NCI-H2171 treated with DMSO at 0.1 percent for 48 hours (cell line): ENCODE measurements at places on chromosomes 3 and 15.
A peak's percentile ranks its signal among the peaks of the same experiment; 100 is the strongest.

GRCh38 chr3:13034109-13034800 is 39.0 kb downstream of the IQSEC1 start:
- DNase-seq: no peak

GRCh38 chr3:170043506-170043905 is 5.7 kb downstream of the GPR160 start:
- no peak for DNase-seq

DNA sequence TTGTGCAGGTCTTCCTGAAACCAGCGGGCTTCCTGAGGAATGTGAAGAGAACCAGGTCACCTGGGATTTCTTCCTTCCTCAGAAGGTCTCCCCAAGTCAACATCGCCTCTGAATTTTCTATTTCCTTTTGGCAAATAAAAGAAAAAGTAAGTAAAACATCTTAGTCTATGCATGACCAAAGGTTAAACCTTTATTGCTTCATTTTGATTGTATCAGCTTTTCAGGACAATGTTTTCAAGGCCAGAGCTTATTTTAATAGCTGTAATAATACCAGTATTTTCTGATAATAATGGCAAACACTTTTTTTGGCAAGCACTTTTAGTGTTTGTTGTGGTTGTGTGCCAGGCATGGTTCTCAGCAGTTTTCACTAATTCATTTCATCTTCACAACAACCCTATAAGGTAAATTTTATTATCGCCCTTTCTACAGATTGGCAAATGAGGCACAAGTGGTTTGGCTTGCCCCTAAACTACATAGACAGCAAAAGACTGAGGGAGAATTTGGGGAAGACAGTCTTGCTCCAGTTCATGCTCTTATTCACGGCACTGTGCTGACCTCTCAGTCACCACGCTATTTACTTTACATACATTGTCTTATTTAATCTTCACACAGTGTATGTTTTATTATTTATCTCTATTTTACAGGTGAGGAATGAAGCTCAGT is 110.4 kb downstream of the RPL22L1 start:
- no peak for DNase-seq

DNA sequence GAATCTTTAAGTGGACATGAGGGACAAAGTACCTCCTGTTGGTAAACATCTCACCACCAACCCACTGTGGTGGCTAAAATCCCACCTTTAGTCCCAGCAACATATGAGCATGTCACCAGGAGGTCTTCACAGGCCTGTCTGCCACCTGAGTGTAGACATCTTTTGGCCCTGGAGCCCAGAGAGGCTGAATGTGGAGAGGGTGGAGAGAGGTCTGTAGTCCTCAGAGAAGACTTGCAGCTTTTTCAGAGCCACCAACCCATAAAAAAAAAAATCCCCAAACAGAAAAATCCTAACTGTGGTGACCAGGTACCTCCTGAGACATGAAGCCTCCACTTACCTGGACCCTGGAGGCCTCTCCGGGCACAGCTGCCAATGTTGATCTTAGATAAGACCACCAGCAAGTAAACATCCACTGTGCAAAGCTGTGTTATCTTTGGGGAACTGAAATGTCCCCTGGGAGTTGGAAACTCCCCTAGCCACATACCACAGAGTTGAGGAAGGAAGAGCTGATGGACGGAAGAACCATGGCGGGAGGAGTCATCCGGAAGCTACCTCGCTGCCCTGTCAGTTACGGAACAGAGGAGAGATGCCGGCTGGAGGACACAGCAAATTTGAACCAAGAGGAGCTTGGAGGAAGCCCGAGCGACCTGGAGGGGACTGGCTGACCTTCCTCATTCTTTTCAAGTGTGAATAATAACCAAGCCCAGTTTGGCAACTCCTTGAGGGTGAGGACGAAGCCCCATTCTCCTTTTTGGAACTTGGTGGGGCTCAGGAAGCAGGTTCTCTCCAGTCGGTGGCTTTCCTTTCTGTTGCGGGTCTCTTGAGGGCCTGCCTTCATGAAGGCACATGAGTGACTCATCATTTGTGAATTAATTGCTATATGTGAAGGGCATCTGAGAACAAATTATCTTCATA is at the start of gene GHRL:
TSS of gene GHRL (minus strand) at position 443 of the 915 bp plus-strand sequence. CDS start 2,767 bp downstream, outside the sequence.
- DNase-seq: no peak

DNA sequence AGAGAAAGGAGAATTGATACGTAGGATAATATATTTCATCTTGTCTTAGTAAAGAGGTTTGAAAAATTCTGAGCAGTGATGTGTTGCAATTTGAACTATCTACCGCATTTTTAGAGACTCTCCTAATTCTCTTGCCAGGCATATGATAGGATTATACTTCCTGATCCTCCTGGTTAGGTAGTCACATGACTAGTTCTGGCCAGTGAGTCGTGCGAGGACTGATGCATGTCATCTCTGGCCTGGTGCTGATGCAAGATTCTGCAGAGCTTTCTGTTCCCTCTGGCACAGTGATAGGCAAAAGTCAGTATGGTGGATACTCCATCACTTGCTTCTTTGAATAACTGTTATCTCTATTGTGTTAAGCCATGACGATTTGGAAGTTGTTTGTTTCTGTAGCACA is 277.6 kb upstream of the NAALADL2 start:
- no peak for DNase-seq

- DNase-seq: no peak
These were observed 25.9 kb upstream of the AKAP13 start for GRCh38 chr15:85354461-85354860.

- DNase-seq: no peak
These were observed 36.2 kb upstream of the TSPAN3 start for GRCh38 chr15:77107068-77107467.

DNA sequence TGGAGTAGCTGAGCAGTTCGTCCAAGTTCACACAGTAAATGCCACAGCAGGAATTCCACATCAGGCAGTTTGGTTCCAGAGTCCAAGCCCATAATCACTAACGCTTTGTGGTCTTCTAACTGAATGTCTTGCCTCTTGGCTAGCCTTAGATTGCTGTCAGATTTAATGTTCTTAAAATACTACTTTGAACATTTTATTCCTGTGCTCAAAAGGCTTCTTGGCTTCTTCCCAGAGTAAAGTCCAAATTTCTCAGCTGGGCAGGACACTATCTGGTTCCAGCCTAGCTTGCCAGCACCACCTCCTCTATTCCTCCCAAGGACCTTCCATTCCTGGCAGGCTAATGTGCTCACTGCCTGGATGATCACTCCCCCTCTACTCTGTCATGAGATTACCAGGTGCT is 256.9 kb downstream of the SQOR start:
- no peak for DNase-seq

DNA sequence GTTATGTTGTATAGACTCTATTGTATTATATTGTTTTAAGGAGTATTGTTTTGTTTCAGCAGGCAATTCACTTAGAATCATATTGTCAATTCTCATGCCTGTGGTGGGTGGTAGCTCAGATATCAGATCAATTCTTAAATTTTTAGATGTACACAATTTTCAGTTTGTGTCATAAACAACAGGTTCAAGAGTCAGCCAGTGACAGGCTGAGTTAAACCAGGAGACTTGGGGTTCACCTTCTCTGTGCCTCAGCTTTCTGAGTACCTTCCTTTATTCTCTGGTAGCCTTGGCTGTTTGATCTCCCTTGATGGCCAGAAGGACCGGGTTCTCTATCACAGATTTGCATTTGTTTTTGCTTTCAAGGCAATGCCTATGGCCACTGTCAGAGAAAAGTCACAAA is 199.9 kb upstream of the KCNMB2 start:
- no peak for DNase-seq

- DNase-seq: no peak
These were observed 222.4 kb downstream of the OPA1 start for GRCh38 chr3:193815246-193816027.

DNA sequence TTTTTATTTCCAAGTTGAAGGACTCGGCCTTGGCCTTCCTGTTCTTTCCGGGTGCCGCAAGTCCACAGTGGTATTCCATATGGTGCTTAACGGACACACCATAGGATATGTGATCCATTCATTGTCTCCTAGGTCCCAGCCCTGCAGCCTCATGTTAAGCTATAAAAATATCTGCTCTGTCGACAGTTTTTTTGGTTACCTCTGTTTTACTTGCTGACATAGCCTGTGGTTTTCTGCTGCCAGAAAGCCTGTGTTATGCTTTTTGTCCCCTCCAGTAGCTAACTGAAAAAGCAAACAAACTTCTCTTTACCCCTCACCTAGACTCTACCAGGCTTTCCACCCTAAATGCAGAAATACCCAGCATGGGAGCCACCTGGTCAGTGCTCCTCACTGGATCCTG is 5.3 kb downstream of the INAFM2 start:
- DNase-seq: no peak

DNA sequence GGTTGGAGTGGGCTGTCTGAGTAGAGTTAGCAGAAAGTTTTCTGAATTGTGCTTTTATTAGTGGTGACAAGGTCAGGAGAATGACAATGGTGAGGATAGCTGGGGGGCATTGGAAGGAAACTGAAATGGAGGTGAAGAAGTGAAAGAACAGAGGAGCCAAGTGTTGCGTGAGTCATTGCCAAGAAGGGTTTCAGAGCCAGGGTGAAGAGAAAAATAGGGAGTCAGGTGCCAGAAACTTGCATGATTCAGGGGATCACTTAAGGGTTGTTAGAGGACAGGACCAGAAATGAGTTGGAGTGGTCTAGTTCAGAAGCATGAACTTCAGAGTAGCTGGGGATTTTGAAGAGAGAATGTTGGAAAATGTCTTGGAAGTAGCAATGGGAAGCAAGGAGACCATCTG is 86.0 kb upstream of the GALNT15 start:
- no peak for DNase-seq

GRCh38 chr3:57151021-57151449 is 14.1 kb downstream of the IL17RD start:
- DNase-seq: peak; percentile 1
